ENCODE measurements at places on chromosomes 12 and 14.

- peak; percentile 75 for DNase-seq
Observed at GRCh38 chr14:72443991-72444441, 449.9 kb downstream of the DPF3 start.

DNA sequence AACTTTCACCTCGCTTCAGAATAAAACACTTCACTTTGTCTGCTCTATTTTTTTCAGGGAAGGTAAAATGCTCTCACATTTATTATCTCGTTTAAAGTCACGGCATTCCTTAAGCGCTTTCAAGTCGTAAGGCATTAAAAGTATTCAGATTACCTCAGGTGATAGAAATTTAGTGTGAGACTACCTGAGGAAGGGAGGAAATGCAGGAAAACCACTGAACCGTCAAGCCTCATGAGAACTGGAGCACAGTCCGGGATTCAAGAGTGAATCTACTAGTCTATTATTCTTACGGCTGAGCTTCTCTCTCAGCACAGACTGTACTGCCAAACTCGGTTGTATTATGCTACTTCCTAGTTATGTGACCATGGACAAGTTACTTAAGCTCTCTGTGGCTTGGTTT, 8.3 kb upstream of the PPFIBP1 start:
- no peak for DNase-seq

DNA sequence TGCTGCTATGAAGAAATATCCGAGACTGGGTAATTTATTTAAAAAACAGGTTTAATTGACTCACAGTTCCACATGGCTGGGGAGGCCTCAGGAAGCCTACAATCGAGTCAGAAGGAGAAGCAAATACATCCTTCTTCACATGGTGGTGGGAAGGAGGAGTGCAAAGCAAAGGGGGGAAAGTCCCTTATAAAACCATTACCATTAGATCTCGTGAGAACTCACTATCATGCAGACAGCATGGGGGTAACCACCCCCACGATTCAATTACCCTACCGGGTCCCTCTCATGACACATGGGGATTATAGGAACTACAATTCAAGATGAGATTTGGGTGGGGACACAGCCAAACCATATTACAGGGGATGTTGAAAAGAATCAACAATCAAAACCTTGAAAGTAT, 74.9 kb downstream of the PPM1H start:
- no peak for DNase-seq

DNA sequence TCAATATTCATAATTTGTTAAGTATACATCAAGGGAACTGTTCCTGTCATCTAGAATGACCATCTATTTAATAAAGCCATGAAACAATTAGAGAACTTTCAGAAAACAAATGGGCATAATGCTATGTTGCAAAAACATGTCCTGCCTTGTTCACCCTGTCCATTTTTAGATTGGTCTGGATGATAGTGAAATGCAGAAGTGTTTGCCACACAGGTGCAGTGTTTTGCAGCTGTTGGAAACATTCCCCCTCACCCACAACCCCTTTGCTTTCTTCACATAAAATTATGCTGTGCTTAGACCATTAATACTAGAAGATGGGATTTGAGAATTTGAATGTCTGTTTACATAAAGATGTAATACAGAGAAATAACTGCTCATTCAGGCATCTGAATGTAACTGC, 36.5 kb downstream of the LEMD3 start:
- peak; percentile 73 for DNase-seq

GRCh38 chr12:42326541-42327226, 717 bp downstream of the PPHLN1 start:
- peak; percentile 55 for DNase-seq

DNA sequence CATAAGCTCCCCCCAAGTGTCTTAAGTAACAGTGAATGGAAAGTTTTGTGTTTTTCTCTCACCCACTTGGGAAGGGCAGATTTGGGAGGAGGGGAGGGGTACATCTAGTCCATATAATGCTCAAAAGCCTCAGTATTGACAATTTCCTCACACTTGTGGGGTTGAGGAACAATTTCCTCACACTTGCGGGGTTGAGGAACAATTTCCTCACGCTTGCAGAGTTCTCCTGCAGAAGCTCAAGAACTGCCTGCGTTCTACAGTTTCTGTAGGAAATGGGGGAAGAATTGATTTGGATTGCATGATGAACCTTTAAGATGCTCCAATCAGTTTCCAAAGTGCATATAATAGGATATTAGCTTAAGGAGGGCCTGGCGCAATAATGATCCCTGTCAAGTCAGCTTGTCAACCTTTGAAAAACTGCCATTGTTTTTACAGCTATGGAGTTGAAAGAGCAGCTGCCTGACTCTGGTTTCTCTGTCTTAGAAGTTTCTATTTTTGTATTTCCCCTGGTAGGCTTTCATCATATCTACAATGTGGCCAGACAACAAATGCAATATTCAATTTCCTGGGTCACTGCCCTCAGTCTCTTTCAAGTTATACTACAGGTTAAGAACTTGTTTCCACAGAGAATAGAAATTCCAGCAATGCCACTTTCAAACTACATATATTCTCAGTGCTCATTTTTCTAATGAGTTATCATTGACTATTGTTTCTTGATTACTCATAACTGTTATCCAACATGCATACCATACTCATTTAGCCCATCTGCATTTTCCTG, 66.5 kb downstream of the PLEKHG7 start:
- DNase-seq, result peak; percentile 38

GRCh38 chr12:19681007-19681406, 241.7 kb downstream of the AEBP2 start:
- DNase-seq, result peak; percentile 7

DNA sequence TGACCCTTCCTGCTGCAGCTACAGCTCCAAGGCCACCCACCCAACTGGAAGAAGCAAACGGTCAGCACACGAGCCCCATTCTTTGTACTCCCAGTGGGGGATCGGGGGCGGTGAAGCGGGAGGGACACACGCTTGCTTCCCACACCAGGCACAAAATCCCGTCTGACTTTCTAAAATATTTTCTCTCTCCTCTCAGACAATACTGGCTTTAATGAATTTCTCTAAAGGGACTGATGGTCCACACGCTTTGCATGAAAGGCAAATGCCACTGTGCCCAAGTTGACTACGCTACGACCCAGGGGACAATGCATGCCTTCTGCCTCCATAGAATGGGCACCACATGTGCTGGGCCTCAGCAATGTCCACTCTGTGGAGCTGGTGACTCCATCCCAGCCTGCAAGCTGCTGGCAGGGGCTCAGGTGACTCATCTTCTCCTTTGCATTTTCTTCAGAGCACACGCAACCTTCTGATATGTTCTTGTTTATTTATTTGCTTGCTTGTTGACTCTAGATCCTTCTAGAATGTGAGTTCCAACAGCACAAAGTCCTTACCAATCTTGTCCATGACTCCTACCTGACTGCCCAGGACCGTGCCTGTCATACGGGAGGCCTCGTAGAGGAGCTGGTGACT, 15.6 kb downstream of the SYNE3 start:
- no peak for DNase-seq

DNA sequence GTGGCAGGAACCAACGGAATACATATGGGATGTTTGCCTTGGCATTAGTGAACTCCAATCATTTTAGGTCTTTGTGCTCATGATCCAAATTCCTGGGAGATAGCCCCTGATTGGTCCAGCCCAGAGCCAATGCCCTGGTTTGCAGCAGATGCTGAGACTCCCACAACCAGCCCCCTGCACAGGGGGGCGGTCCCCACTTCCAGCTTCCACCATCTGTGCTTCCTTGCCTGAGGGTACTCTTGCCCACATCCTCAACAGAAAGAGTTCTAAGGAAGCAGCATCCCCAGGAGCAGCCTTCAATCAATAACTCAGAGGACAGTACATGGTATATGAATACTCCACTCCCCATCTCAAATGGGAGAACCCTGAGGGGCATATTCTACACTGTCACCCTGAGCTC, 39.7 kb upstream of the FICD start:
- DNase-seq, result no peak

DNA sequence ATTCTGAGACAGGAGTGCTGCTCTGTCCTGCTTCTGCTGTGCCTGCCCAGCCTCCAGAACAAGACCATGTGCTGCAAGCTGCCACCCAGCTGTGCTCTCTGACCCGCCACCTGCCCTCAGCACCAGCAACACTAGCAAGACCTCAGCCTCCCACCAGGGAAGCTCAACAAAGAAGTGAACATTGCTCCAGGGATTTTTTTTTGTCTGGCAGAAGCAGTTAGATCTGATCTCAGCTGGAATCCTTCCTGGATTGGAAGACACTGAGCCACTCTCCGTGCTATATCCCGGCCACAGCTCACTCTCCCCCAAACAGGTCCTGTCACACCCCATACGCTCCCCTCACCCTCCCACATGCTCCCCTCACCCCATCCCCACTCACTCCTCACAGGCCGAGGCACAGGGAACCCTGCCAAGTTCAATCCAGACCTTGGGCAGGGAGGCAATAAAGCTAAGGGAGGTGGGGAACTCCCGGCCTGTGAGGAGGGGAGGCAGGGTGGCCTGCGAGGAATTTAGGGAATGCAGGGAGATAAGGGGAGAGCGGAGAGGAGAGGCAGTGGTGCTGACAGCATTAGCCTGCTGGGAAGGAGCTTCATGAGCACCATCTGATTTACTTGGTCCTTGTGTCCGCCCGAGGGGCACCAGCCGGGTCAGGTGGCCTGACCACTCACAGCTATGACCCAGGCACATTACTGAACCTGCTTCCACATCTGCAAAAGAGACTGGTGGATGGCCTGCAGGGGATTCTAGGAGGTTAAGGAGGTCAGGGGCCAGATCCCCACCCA, 29.7 kb downstream of the CCDC85C start:
- DNase-seq, result no peak

- no peak for DNase-seq
Observed at GRCh38 chr12:15520083-15520482, 197.8 kb downstream of the PTPRO start.

- peak; percentile 28 for DNase-seq
Observed at GRCh38 chr12:20946732-20947131, 136.2 kb downstream of the SLCO1B3 start.
